LHCN-M2 (cell line): ENCODE measurements at places on chromosomes 3 and 15.

DNA sequence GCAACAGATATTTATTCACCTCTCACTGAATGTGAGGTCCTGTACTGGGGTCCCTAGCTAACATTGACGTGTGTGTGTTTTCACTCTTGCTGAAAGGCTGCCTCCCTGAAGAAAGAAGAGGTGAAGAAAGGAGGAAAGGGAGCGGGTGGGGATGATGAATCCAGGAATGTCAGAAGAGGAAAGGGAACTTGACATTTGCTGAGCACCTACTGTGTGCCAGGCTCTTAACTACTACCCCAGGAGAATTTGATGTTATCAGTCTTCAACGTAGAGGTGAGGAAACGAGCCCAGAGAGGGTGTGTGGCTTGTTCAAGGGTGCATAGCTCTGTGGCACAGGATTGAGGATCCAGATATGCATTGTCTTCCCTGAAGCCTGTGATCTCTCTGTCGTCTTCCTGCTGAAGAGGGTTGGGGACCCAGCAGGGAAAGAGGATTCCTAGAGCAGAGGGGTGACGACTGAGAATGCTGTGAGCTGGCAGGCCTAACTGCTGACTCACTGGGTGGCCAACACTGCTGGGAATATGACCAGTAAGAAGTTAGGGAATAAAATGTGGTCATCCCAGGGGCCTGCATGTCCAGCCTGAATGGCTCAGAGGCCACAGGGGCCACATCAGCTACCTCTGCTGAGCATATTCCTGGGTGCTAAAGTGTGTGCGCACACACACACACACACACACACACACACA lies 6.6 kb upstream of the ATP2B2 start:
- DNase-seq, result peak; percentile 59

DNA sequence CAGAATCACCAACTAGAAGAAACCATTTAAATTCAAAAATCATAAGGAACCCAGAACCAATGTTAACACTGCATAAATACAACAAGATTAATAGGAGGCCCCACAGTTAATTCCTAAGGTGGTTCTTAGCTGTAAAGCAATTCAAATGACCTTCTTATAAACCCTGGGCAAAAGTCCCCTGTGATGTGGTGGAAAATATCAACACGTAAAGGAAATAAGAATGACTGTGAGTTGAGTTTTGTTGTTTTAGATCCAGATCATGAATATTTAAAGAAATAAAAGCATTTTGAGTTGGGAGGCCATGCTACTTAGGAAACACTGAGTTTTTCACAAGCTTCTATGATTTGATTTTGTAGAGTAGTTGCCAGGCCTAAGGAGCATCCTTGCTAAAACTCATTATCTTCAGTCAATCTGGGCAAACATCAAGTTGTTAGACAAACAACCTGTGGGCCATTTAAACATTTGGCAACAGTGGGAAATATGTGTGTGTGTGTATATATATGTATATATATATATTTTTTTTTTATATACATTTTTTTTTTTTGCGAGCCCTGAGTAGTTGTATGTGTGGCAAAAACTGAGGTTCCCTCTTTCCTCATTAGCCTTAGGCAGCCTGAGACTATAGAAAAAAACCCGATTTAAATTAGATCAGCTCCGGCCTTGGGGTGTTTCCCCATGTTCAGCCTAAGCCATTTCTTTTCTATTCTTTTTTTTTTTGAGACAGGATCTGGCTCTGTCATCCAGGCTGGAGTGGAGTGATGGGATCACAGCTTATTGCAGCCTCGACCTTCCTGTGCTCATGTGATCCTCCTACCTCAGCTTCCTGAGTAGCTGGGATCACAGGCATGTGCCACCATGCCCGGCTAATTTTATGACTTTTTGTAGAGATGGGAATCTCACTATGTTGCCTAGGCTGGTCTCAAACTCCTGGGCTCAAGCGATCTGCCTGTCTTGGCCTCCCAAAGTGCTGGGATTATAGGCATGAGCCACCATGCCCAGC lies 8.0 kb upstream of the PXK start:
- DNase-seq, result no peak

DNA sequence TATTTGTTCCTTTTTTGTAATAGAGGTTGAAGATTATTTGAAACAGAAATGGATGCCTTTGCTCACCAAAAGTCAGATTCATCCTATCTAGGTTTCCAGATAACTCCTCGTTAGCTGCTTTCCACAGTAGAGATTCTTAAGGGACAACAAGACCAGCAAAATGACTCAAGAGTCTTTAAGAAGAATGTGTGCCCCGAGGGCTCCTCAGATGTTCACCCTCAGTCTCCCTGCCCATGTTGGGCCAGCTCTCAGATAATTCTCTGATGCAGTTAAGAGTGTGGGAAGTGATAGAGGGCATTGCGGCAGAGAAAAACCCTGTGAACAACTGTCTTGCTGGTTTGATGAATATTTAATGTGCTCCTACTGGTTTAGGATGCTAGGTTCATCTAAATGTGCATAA lies 251.1 kb downstream of the PTPRG start:
- DNase-seq, result no peak

- no peak for DNase-seq
Measured at GRCh38 chr15:29616512-29616911, 205.8 kb downstream of the TJP1 start.

DNA sequence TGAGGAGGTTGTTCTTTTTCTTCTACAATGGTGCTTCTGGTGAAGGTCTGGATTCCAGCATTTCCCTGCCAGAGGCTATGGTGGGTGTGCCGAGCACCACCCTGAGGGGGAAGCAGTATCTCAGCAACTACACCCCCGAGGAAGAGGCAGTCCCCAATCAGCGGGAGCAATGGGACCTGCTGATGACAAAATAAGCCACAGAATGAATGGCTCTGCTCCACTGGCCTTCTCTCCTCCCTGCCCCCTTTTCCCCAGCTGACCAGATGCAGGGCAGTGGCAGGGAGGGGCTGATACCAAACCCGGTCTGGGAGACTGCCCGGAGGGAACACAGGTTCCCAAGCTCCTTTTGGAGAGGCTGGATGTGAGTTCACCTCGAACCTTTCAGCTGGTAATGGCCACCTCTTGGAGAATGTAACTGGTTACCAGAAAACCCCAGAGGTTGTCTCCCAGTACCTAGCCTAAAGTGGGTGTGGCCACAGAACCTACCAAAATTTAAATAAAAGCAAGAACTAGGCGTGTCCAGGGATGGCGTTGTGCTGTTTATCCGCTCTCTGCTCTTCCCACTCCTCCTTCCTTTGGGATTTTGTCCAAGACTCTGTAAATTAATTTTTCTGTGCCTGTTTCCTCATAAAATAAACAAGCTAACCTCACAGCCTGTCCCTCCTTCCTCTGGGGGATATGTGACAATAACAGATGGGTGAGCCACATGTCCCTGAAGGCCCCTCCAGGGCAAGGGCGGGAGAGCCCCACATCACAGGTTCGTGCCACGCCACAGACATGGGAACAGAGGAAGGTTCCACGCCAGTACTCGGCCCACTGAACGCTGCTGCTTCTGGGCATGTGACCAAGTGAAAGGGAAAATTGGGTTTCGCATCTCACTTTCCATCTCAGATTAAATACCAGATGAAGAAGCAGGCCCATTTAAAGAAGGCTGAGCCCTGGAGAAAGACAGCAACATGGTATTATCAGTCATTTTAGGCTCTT lies 35.1 kb upstream of the SPTBN5 start:
- no peak for DNase-seq

- no peak for DNase-seq
Measured at GRCh38 chr15:100180921-100181320, 160.9 kb downstream of the ADAMTS17 start.

GRCh38 chr3:101530686-101531047 lies 17.7 kb upstream of the SENP7 start:
- DNase-seq, result no peak

DNA sequence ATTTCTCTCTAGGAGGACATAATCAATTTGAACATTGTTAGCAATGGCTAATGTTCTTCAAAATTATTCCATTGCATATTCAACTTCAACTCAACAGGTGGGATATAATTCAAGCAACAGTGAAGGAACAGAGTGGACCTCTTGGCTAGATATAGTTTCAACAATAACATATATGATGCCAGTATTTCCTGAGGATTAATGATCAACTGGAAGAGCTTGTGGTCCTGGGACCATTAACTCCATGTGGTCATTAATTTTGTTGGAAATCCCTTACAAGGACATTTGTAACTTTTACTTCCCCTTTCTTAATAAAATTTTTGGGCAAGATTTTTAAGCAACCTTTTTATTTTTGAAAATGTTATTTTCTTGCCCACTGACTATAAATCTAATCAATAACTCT lies 54.3 kb upstream of the ROBO2 start:
- DNase-seq, result no peak
